ENCODE measurements at places on chromosomes 16 and 17.

DNA sequence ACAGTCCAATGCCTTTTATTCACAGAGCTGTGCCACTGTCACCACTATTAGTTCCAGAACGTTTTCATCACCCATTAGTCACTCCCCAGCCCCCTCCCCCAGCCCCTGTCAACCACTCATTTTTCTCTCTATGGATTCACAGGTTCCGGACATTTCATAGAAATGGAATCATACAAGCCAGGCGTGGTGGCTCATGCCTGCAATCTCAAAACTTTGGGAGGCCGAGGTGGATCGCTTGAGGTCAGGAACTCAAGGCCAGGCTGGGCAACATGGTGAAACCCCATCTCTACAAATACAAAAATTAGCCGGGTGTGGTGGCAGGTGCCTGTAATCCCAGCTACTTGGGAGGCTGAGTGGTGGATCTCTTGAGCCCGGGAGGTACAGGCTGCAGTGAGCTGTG lies 759 bp upstream of the PAM16 start:
- no peak for DNase-seq

- DNase-seq, result no peak
Measured at GRCh38 chr17:78419970-78420815, 41.7 kb downstream of the PGS1 start.

GRCh38 chr16:86662195-86662594 lies 83.8 kb downstream of the FOXL1 start:
- DNase-seq, result peak; percentile 31

GRCh38 chr17:58233543-58233942 lies 4.8 kb upstream of the LPO start:
- DNase-seq, result no peak

DNA sequence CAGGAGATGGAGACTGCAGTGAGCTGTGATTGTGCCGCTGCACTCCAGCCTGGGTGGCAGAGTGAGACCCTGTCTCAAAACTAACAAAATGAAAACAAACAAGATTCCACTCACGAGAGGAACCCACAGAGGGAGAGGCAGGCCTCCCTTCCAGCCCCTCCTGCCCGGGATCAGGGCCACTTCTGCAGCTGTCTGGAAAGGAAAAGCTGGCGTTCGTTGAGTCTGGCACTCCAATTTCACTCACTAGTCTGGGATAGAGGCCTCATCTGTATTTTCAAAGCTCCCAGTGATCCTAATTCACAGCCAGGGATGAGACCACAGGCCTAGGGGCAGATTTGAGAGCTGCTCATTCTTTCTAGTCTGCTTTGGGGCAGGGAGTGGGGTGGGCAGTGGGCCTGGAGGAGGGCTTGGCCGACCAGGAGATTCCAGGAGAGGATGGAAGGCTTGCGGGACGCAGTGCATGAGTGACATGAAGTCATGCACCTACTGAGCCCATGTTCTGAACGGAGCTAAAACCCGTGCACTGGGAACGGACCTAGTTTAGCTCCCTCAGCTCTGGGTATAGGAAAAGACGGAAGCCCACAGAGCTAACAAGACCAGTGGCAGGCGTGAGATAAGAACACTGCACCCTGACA lies 54.0 kb downstream of the COTL1 start:
- no peak for DNase-seq

- DNase-seq, result no peak
Measured at GRCh38 chr16:82963653-82964052, 336.9 kb downstream of the CDH13 start.

DNA sequence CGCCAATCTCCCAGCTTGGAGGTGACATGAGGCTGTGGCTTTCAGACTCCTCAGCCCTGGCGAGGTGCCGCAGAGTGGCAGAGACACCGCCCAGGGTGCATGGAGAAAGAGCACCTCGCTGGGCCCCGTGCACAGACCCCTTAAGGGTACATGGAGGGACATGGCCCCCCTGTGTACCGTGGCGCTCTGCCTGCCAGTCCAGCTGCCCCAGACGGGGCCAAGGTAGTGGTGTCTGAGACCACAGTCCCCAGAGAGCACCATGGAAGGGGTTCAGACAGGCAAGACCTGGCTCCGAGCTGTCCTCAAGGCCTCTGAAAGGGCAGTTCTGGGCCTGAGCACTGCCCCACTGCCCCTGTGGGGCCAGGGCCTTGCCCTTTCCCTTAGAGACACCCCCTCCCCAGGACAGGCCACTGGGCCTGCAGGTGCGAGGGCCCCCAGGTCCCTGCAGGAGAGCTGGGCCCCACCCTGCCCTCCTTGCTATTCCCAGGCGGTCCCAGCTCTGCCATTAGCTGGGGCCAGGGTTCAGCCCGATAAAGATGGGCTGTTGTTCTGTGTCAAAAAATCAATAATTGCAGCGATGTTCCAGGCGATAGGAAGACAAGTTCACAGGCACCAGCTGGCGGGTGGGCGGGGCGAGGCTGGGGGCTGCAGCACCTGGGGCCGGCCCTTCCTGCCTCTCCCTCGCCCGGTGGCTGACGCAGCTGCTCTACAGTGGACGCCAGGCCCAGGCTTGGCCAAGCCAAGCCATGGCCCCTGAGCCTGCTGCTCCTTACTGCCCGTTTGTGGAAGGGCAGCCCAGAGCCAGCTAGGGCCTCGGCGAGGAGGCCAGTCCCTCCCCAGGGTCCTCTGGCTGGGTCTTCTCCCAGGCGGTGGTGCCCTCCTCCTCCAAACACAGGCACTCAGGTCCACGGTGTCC lies 51.7 kb downstream of the ZFPM1 start:
- no peak for DNase-seq

DNA sequence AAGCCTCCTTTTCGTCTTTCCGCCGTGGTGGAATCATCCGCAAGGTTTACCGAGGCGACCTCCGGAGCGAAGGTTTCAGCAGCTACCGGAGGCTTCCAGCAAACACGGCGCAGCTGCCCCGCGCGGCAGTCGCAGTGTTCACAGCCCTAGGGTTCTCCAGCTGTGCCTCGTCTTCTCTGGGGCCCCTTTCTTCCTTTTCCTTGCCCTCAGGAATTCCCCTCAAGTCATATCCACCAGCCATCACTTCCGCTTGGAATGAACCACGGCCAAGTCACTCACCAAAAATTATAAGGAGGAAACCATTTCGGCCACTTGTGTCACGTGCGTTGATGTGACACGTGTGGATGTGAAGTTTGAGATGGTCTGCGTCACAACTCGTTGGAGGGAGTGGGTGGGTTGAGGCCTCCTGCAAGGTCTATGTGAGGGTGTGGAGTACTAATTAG lies 636 bp upstream of the ERN1 start:
- DNase-seq, result no peak

GRCh38 chr16:24769806-24770205 lies 40.4 kb downstream of the TNRC6A start:
- DNase-seq, result no peak

DNA sequence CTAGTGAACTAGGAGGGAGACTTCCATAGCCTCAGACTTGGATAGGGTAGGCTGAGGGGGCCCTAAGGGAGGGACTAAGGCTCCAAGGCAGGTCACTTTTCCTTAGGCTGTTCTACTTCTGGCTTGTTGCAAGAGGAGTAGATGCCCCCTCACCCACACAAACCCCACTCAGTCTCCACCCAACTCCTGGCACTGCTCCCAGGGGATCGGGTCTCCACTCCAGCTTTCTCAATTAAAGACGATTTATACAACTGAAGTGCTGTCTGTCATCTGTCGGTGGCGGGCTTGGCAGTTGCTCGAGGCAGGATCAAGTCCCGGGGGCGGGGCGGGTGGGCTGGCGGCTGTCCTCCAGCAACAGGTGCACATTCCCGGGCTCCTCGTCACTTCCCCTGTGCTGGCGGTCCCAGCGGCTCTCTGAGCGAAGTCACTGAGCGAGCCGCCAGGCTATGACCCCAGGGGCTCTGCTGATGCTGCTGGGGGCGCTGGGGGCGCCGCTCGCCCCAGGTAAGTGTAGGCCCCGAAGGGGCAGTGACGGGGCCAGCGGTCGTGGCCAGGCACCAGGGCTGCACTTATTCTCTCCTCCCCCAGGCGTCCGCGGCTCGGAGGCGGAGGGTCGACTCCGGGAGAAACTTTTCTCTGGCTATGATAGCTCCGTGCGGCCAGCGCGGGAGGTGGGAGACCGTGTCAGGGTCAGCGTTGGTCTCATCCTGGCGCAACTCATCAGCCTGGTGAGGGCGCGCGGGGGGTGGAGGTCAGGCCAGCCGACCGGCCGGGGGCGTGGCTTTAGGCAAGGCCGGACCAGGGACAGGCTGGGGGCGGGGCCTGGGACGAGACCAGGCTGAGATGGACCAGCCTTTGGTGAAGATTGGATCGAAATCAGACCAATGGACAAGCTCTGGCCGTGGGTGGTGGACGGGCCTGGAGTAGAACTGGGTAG lies at the start of gene CHRNB1:
Gene CHRNB1 (plus strand): TSS at position 380 of the 937 bp plus-strand sequence. CDS start 67 bp downstream, at position 447.
- DNase-seq, result no peak

GRCh38 chr16:52114379-52114778 lies 432.6 kb downstream of the TOX3 start:
- no peak for DNase-seq

DNA sequence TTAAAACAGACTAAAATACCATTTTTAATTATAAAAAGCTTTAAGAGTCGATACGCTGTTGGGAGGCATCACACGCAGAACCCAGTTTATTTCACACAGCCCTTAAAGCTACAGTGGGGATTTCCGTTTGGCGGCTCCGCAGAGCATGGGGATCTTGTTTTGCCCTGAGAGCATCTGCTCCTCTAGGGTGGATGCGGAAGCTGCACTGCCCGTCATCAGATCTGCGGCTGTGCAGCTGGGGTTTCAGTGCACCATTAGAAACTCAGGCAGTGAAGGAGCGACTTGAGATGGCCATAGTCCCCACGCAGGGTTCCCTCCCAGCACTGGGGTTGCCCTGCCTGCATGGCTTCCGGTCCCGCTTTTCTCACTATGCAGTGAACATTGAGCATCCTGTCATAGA lies 62.2 kb upstream of the CHMP6 start:
- no peak for DNase-seq

GRCh38 chr16:76583945-76584344 lies 306.7 kb downstream of the CNTNAP4 start:
- peak; percentile 57 for DNase-seq

- no peak for DNase-seq
Measured at GRCh38 chr17:73286863-73287296, 24.9 kb downstream of the CDC42EP4 start.

GRCh38 chr16:85309656-85310587 lies 197.7 kb upstream of the CIBAR2 start:
- DNase-seq, result peak; percentile 73

DNA sequence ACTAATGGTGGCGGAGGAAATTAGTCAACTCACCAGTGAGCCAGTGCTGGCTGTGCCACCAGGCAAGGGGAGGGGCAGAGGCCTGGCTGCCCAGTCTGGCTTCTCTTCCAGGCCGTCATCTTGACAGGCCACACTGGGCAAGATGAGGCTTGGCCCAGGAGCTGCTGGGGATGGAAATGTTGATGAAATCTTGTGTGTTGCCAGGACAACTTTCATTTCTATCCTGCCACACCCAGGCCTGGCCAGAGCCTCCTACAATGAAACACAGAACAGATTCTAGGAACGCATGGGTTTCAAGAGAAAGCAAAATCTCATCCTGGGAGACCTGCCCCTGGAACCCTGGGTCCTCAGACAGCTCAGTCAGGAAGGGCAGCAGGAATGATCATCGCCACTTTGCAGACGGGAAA lies 9.3 kb downstream of the HEXIM2 start:
- peak; percentile 39 for DNase-seq
